ENCODE measurements at places on chromosomes 1 and 21. TPM values are rescaled to one million over a fixed set of nuclear protein-coding genes. Genes with fewer than 3 reads are reported as not detected.
A peak's percentile ranks its signal among the peaks of the same experiment; 100 is the strongest.

DNA sequence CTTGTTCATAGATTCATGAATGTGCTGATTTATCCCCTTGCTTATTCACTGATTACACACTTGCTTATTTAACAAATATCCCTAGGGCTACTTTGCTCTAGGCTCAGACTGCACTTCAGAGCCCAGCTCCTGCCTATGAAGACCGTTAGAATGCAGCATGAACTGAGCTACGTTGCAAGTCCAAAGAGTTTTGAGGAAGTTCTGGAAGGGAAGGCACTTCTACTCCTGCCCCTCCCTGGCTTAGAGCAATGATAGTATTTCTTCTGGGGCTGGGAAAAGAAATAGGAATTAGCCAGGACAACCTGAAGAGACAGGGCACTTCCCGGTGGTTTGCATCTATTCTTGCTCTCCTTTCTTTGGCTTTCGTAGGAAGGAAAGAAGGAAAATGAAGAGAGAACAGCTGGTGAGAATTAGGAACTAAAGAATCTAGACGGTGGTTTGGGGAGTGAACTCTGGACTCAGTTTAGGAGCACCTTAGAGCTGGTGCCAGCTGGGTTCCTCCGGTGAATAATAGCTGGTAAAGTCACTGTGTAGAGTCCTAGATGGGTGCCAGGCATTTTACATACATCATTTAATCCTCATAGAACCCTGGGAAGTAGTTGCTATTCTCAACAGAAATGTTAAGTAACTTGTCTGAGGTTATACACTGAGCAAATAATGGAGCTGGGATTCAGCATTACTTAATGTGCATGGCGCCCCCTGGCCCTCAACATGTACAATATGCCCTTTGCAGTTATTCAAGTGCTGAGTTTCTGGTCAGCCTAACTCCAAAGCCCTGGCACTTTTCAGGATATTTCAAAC is 65.9 kb downstream of the NDUFS5 start:
- no peak overlapping the region for H3K27ac ChIP-seq
- H3K4me1 ChIP-seq, result peaks cover 12% of the 10 kb centered on the region
- no peaks in the 10 kb centered on the region for H3K27me3 ChIP-seq
- peak; percentile 70 for DNase-seq
- no peaks in the 10 kb centered on the region for H3K36me3 ChIP-seq

GRCh38 chr21:24729568-24729967 is 877.7 kb downstream of the MRPL39 start:
- H3K27ac ChIP-seq, result no peak overlapping the region
- DNase-seq, result no peak
- no peak overlapping the region for H3K4me3 ChIP-seq
- no peaks in the 10 kb centered on the region for H3K36me3 ChIP-seq
- H3K4me1 ChIP-seq, result no peaks in the 10 kb centered on the region

Gene LCE1D
- not detected for total RNA-seq

Gene KCNA2
- not detected for total RNA-seq

Gene SH3BGRL3
- 206 TPM for total RNA-seq

- H3K27ac ChIP-seq, result no peak overlapping the region
- 0 out of 2 replicates have a peak, but pooled peaks cover 2% of the 10 kb centered on the region for H3K4me1 ChIP-seq
- no peaks in the 10 kb centered on the region for H3K36me3 ChIP-seq
- no peaks in the 10 kb centered on the region for H3K27me3 ChIP-seq
Measured at GRCh38 chr1:15083578-15083977, 70.0 kb upstream of the TMEM51 start.

Gene TNFRSF1B
- total RNA-seq, result 3.3 TPM

DNA sequence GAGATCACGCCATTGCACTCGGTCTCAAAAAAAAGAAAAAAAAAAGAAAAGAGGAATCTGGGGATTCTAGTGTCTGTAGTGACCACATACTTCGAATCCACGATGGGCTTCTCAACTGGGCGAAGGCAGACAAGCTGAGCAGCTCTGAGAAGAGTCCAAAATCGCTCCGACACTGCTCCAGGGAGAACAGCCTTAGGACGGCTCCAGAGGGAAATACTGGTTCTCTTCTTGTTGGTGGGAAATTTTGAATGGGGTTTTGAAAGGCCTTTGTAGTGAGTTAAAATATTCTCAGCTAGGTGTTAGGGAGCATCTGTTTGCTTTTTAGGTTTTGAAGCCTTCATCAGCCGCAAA is 18.3 kb upstream of the HJV start:
- H3K36me3 ChIP-seq, result no peaks in the 10 kb centered on the region
- H3K27ac ChIP-seq, result no peak overlapping the region
- H3K4me3 ChIP-seq, result peak overlapping the region; percentile 74

Gene OPRD1
- total RNA-seq, result not detected

Gene F5
- total RNA-seq, result not detected

- no peaks in the 10 kb centered on the region for H3K36me3 ChIP-seq
- peaks cover 52% of the 10 kb centered on the region for H3K27me3 ChIP-seq
- H3K27ac ChIP-seq, result no peak overlapping the region
- H3K4me3 ChIP-seq, result no peak overlapping the region
- DNase-seq, result no peak
Measured at GRCh38 chr1:30253807-30254440, 469.5 kb downstream of the MATN1 start.

DNA sequence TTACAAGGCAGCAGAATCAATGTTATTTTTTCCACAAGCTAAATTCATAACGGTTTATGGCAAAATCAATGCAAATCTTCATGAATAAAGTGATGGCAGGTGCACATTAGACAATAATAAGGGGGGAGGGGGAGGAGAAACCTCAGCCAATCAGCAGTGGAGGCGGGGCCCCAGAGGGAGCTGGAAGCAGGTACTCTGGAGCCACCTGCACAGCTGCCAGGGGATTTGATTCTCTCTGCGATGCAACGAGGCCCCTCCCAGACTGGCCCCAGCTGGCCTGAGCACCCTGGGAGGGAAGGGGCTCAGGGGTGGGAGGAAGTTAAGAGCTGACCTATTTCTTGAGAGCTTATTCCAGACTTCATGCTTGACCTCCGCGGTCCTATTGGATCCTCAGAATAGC is 127.8 kb upstream of the IGSF21 start:
- DNase-seq, result no peak
- H3K36me3 ChIP-seq, result no peaks in the 10 kb centered on the region

Gene SRP9
- total RNA-seq, result 291 TPM

Gene TMEM125
- total RNA-seq, result 55.6 TPM

DNA sequence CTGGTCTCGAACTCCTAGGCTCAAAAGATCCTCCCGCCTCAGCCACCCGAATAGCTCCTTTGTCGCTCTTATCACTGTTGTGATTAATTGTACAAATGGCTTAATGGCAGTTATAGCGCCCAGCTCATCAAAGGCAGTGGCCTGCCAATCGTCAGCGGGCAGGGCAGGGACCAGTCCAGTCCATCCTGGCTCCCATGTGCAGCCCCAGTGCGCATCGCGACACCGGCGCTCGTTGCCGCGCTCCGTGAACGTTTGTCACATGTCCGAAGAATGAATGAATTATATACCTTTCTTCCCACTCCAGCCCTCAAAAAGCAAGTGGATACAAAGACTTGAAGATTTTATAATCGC is 18.4 kb downstream of the MTX1 start:
- peak overlapping the region; percentile 81 for H3K4me3 ChIP-seq
- peaks cover 41% of the 10 kb centered on the region for H3K4me1 ChIP-seq
- H3K36me3 ChIP-seq, result no peaks in the 10 kb centered on the region
- DNase-seq, result peak; percentile 46

Gene HHAT
- total RNA-seq, result 5.3 TPM

GRCh38 chr1:156517748-156518147 is 17.2 kb upstream of the MEF2D start:
- H3K4me1 ChIP-seq, result no peaks in the 10 kb centered on the region
- H3K27ac ChIP-seq, result no peak overlapping the region
- no peak overlapping the region for H3K4me3 ChIP-seq

- no peak overlapping the region for H3K4me3 ChIP-seq
- H3K27ac ChIP-seq, result no peak overlapping the region
Measured at GRCh38 chr1:33876970-33877650, 13.2 kb downstream of the HMGB4 start.

DNA sequence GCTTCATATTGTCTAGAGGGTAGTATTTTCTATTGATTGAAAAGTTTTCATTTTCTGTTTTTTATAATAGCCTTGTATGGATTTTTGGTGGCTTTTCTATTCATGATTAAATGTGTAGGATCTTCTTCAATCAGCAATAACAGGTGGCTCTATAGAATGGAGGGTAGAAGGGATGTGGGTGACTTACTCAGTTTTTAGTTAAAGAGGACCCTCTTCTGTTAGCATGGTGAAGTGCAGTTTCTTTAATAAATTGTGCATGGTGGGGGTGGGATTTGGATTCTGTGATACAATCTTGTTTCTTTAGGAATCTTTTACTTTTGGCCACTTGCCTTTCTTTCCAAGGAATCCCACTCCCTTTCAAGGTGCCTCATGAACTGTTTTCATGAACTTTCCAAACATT is 64.7 kb downstream of the SLC35A3 start:
- no peaks in the 10 kb centered on the region for H3K36me3 ChIP-seq
- no peak overlapping the region for H3K4me3 ChIP-seq
- H3K27ac ChIP-seq, result no peak overlapping the region
- DNase-seq, result no peak

Gene C1orf94
- not detected for total RNA-seq

Gene ZNF648
- total RNA-seq, result not detected

Gene IL22RA1
- total RNA-seq, result 4.2 TPM

DNA sequence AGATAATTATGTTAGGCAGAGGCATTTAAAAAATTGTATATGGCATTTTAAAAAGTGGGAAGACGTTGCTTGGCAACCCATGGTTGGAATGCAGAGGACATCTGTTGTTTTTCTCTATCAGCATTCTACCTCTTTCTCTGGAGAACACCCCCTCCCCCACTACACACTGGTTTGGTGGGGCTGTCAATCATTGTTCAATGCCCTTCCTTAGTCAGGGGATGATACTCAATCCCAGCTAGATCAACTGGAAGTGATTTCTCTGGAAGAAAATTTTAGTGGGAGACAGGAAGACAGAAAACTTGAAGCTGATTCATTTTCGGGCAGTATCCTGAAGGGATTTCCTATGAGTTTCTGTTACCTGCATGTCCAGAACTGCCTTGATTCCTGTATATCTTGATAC is 35.7 kb upstream of the CAP1 start:
- no peak for DNase-seq
- H3K27ac ChIP-seq, result no peak overlapping the region
- no peak overlapping the region for H3K4me3 ChIP-seq
- no peaks in the 10 kb centered on the region for H3K4me1 ChIP-seq
- H3K27me3 ChIP-seq, result no peaks in the 10 kb centered on the region

DNA sequence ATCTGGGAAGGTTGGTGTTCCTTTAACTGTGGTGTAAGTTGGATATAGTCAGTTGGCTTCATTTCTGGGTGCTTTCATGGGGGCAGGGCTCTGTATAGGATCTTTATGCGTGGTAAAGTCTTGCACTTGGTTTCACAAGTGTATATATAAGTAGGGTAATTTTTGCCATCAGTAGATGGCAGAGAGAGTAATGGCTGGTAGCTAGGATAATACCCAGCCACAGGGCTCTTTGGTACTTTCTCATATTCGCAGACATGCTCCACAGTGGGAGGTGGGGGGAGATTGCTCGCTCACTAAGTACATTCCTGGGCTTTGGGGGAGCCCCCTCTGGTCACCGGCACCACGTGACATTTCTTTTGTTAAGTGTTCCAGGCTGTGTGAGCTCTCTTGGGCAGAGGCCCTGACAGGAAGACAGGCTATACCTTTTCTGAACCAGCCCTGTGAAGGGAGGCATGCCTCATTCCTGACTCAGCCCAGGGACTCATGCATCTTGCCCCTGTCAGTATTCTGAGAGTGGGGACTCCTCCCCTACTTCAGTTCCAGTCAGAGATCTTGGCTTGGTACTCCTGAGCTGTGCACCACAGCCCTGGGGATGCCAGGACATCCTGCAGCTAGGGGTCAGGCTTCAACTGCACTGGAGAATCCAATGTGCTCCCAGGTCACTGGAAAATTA is 37.6 kb downstream of the FCRL2 start:
- no peaks in the 10 kb centered on the region for H3K27me3 ChIP-seq
- H3K4me1 ChIP-seq, result no peaks in the 10 kb centered on the region
- no peaks in the 10 kb centered on the region for H3K36me3 ChIP-seq

DNA sequence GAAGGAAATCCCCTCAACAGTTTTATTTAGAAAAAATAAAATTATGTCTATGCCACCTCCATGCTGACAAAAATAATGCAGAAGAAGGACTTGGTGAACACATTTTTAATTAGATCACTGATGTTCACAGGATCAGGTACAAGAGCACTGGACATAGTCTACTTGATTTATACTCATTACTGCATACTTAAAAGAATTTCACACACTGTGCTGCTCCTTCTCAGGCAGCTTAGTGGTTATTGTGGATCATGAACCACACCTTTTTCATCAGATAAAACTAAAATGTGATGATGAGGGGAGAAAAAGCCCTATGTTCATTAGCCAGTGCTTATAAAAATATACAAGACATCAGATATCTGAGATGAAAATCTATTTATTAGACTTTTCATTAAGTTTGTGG is 103.3 kb upstream of the DPH5 start:
- no peaks in the 10 kb centered on the region for H3K27me3 ChIP-seq
- no peaks in the 10 kb centered on the region for H3K36me3 ChIP-seq
- H3K27ac ChIP-seq, result no peak overlapping the region

DNA sequence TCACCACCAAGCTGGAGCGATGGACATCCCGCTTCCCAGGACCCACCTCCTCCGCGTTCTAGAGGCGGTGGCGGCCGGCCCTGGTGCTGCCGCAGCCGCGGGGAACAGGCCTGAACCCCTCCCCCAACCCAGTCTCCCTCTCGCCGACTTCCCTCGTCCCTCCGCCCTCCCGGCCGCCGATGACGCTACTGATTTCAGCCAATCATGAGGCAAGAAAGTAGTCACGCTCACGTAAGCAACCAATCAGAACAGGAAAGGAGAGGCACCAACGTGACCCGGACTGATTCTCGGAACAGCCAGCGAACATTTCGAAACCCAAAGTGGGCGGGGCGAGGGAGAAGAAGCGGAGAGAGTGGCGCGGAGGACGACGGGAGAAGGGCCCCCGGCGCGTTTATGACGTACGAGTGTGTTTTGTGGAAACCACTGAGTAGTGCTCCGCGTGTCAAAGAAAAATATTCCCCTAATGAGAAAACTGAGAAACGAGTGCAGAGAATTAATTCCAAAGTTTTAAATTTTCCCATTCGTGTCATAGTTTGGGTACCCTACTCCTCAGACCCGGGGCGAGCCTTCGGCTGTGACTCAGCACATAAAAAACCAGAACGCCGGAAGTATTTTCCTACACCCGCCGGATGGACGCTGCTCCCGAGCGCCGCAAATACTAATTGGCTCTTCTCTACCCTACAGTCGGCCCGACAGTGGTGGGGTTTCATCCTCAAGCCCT is at the start of gene NRDC:
Gene NRDC, minus strand, starts transcription at position 112 of the 721 bp plus-strand sequence. CDS start 112 bp downstream, outside the sequence.
- H3K36me3 ChIP-seq, result no peaks in the 10 kb centered on the region
- H3K4me1 ChIP-seq, result peaks cover 31% of the 10 kb centered on the region
- H3K4me3 ChIP-seq, result peak within 1 kb of the TSS; percentile 98
- no peaks in the 10 kb centered on the region for H3K27me3 ChIP-seq
- DNase-seq, result peak; percentile 99

GRCh38 chr1:10429868-10430215 is 391 bp upstream of the CENPS start:
- no peak overlapping the region for H3K27ac ChIP-seq
- H3K4me3 ChIP-seq, result peak overlapping the region; percentile 71
- no peaks in the 10 kb centered on the region for H3K27me3 ChIP-seq
- no peak for DNase-seq
- no peaks in the 10 kb centered on the region for H3K36me3 ChIP-seq
- peaks cover 10% of the 10 kb centered on the region for H3K4me1 ChIP-seq

- no peak for DNase-seq
- H3K27ac ChIP-seq, result no peak overlapping the region
- H3K4me3 ChIP-seq, result no peak overlapping the region
- H3K4me1 ChIP-seq, result no peaks in the 10 kb centered on the region
- peaks cover 16% of the 10 kb centered on the region for H3K27me3 ChIP-seq
Measured at GRCh38 chr1:208597571-208597970, 353.4 kb upstream of the PLXNA2 start.

GRCh38 chr1:244273845-244274619 is 177.7 kb downstream of the ADSS2 start:
- peak overlapping the region; percentile 36 for H3K27ac ChIP-seq
- DNase-seq, result peak; percentile 52
- H3K27me3 ChIP-seq, result no peaks in the 10 kb centered on the region
- H3K4me1 ChIP-seq, result peaks cover 25% of the 10 kb centered on the region

Measured in PC-9 (cell line).